ENCODE measurements at places on chromosomes 4 and X.

- DNase-seq, result no peak
These were observed 67.8 kb upstream of the SCML1 start for GRCh38 chrX:17669458-17669857.

DNA sequence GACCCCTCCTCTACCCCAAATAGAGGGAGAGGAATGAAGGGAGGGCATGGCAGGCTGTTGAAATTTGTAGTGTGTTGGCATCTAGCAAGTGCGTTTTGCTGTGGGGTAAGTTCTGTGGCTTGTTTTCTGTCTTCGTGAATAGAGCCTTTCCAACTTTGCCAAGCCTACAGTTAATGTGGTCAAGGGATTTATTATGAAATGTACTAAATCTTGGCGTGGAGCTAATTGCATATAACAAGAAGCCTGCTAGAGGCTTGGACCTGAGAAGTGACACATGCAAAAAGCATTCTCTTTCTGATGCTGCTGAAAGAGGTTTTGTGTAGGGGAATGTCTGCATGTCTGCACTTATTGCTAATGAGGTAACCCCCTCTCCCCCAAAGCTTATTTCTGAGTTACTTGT, 132.2 kb downstream of the BMPR1B start:
- DNase-seq, result no peak

DNA sequence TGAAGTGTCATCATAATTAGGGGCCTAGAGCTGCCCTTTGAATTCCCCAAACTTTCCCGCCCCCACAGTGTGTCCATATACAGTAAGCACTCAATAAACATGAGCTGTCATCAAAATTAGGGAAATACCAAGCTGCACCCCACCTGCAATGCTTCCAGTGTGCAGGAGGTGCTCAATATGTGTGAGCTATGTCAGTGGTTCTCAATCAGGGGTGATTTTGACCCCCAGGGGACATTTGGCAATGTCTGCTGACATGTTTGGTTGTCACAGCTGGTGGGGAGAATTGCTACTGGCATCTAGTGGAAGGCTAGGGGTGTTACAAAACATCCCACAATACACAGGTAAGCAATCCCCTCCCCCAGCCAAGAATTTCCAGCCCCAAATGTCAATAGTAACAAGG, 748 bp downstream of the CFP start:
- no peak for DNase-seq

DNA sequence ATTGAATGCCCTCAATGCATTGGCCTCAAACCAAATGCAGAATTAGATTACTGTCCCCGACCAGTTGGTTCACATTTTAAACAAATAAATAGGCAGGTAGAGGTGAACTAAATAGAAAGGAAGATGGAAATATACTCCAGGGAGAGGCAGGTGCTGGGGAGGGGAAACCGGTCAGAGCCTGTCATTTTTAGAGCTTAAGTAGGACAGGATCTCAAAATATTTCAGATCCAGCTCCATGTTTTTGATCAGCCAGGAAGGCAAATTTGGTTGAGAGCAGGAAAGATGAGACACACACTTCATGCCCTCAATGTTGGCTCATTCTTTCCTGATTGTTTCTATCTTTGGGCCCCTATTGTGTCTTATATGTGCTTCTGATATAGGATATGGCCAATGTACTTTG, 206.7 kb downstream of the SHROOM3 start:
- no peak for DNase-seq

- DNase-seq, result no peak
These were observed 20.0 kb downstream of the RHOH start for GRCh38 chr4:40216622-40217366.

GRCh38 chr4:80948995-80949394, 81.5 kb upstream of the BMP3 start:
- no peak for DNase-seq

DNA sequence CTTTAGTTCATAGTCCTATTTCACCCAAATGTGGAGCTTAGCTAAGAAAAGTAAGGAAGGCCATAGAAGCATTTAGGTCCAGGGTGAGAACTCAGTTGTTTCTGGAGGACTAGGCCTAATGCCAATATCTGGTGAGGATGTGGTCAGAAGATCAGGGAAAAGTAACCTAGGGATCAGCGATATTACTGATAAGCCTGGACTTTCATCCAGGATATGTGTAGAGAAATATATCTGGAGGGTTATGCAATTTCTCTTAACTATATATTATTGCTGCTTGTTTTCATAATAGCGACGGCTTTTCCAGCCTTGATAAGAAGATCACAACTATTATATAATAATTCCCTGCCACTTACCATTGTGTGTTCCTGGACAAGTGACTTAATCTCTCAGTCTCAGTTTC, 81.1 kb downstream of the FRAS1 start:
- DNase-seq, result no peak

DNA sequence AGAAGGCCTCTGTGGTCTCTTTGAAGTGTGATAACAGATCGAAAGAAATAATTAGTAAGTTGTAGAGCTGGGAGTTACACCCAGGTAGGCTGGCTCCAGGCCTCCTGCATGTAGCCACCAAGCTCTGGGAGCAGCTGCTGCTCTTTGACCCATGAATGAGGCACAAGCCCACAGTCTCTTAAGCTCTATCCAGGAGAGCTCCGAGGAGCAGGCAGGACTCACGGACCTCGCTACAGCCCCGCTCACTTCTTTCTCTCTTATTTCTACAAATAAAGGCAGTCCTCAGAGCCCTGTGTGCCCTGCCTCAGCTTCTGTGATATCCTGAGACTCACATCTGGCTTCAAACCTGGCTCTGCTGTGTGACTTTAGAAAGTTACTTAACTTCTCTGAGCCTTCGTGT, 86.9 kb downstream of the EVC start:
- no peak for DNase-seq

DNA sequence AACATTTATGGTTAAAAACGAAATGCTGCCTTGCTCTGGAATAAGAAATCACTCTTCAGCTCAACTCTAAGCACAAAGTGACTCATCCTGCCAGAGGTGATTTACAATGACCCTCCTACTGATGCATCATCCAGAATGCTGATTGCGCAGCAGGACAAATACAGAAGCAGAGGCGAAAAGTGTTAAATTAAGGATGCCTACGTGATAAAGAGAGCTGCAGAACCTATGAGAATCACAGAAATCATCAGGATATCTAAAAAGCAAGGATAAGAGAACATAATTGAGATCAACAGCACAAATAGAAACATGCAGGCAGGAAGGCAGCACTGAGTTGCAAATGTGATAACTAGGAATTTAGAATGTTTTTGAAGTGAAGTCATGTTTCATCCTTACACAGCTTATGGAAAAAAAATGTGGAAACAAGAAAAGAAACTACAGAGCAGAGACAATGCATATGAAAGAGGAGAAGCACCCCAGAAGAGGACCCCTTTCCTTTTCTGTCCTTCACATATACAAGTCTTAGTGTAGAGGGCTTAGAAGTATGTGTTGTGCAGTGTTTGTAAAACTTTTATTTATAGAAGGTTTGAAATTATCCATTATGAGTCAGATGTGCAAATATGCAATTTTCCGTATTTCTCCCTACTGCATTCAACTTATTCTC, 188.4 kb downstream of the SLC7A11 start:
- DNase-seq, result no peak

DNA sequence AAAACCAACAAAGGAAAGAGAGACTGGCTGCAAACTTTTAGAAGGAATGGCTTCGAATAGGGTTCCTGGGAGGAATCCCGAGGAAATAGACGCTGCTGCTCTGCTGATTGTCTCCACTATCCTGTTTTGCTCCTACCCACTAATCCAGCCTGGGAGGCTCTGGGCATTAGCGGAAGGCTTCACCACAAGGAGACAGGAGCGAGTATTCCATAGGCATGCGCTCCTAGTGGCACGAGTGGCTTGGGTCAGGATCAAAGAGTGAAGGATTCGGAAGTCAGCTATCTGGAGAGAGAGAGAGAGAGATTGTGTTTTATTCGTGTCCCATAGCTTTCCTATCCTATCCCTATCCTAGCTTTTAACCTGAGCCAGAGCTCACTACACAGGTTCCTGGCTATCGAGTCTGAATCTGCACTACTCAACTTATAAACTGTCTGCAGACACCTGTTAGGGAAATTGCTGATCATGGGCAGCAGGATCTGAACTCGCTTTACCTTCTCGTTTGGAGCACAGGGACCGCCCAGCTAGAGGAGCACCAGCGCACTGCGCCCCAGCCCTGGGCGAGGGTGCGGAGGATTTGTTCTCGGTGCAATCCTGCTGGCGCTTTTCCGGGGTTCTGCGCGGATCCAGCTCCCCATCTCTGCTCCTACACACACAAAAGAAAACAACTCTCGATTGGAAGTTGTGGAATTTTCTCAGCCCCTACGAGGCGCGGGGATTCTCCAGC, 740 bp upstream of the NPY2R start:
- DNase-seq, result no peak

DNA sequence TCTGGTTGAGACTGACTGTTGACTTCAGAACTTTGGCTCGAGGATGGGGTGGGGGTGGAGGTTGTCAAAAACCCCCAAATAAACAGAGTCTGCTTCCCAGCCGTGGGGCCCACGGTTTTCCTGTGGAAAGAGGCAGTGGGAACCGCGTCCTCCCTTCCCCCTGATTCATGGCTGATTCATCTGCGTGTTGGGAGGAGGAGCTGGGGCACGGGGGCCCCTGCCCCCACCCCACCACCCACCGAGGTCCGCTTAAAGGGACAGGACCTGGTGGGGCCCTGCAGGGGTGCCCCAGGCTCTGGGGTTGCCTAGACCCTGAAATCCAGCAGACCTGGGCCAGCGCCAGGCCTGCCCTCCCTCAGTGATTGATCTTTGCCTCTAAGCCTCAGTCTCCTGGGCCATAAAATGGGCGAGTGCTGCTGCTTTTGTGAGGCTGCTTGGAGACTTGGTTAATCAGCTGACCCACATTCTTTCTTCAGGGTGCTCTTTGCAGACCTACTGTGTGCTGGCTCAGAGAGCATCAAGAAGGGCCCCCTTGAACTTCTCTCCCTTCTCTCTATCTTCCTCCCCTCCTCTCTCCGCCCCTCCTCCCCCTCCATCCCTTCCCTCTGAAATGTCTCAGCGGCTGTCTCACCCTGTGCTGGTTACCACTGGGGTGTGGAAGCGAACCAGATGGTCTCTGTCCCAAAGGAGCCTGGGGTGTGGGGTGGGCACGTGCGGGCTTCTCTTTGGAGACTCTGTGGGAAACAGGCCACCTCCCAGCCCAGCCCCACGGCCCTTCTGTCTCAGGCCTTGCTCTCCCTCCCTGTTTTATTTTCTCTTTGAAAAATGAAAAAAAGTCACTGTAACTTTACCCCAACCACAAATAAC, 9.1 kb downstream of the HTRA3 start:
- no peak for DNase-seq

GRCh38 chr4:75031775-75032174, 98.9 kb downstream of the PARM1 start:
- no peak for DNase-seq

DNA sequence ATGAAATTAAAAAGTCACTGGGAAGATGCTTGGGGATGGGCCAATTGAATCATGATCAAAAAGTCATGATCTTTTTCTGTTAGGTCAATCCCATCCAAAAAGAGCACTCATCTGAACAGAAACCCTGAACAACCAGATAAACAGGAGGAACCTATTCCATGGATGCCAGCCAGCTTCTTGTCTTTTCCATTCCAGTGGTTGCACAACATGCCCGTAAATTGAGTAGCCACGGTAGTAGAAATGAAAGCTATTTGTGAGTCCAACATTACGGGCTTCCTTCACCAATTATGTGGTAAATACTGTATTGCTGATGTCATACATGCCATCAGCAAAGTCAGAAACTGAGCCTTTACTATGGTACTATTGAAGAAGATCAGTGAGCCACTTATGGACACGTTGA, 982.4 kb upstream of the HS3ST1 start:
- no peak for DNase-seq

DNA sequence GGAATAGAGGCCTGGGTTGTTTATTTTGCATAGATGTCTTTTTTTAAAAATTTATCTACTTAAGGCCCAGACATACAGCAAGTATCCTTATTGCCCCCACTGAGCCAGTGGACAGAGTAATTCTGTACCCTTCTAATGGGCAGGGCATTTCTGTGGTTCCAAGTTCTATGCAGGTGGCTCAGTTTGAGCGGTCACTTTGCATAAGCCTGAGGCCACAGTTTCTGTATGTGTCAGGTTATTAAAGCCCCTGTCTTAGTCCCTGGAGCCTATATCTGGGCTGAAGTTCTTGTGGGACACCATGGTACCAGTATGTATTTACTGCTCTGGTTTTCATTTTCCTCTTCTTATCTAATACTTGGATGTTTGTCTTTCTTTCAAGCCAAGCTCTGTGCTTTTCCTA, 168.8 kb downstream of the MID1IP1 start:
- DNase-seq, result no peak

DNA sequence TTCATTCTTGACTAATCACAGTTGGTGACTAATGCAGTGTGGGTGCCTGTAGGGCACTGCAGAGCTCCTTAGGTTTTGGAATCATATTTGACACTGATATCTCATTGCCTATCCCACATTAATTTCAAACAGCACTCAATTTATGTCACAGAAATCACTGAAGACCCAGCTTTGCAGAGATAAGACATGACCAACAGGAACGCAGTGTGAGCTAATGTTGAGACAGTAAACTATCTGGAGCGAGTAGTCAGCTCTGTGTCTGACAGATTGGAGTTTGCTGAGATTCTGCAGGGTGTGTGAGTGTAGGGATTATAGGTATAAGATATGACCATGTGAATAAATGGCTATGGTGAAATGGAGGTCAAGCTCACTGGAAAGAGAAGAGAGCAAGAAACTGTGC, 1586.1 kb upstream of the AGA start:
- no peak for DNase-seq

- no peak for DNase-seq
These were observed 68.4 kb downstream of the RHOH start for GRCh38 chr4:40264995-40265909.

DNA sequence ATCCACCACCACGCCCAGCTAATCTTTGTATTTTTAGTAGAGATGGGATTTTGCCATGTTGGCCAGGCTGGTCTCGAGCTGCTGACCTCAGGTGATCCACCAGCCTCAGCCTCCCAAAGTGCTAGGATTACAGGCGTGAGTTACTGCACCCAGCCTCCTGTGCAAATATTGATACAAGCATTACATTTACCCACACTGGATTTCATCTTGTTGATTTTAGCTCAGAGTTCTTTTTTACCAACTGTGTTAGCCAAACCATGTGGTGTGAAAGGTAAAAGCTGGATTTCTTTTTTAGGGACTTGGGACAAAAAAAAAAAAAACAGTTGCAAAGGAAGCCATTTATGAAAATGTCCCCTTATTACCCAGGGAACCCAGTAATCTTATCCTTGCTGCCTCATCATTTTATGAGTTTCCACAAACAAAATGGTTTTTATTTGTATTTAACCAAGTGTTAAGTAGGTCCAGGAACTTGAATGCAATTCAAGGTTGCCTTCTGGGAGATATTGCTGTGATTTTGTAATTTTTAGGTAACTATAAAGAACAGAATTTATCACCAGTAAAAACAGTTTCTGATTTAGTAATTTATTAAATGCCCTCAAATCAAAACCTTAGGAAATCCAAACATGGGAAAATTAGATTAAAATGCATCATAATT, 202.5 kb downstream of the PALLD start:
- no peak for DNase-seq

DNA sequence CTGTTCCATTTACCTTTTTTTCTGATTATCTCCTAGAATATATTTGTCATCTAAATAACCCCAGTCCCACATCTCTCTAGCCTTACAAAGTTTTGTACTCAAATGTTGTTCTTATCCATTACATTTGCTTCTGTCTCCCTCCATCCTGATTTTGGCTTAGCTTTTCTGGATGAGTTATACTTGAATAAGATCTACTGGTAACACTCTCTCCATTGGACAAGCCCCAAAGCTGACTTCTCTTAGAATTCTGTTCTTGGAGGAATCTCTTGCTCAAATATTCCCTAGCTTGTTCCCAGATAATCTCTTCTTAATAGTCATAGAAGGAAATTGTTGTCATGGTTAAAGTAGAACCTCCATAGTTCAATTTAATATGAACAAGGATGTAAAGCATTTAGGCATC, 115.5 kb upstream of the HS3ST1 start:
- DNase-seq, result no peak
